Transverse colon (tissue), 4 donors: ENCODE measurements at places on chromosomes 3 and 15. TPM values are rescaled to one million over a fixed set of nuclear protein-coding genes. Genes with fewer than 3 reads are reported as not detected.

GRCh38 chr15:70289191-70289955, 191.7 kb upstream of the TLE3 start:
- no peak for DNase-seq
- no peaks in the 10 kb centered on the region for H3K4me1 ChIP-seq
- H3K27me3 ChIP-seq = no peaks in the 10 kb centered on the region
- no peaks in the 10 kb centered on the region for H3K36me3 ChIP-seq

GRCh38 chr3:114111060-114111770, 54.7 kb downstream of the QTRT2 start:
- no peak overlapping the region for H3K27ac ChIP-seq
- no peaks in the 10 kb centered on the region for H3K36me3 ChIP-seq
- no peak overlapping the region for H3K4me3 ChIP-seq
- DNase-seq = no peak
- no peaks in the 10 kb centered on the region for H3K27me3 ChIP-seq

DNA sequence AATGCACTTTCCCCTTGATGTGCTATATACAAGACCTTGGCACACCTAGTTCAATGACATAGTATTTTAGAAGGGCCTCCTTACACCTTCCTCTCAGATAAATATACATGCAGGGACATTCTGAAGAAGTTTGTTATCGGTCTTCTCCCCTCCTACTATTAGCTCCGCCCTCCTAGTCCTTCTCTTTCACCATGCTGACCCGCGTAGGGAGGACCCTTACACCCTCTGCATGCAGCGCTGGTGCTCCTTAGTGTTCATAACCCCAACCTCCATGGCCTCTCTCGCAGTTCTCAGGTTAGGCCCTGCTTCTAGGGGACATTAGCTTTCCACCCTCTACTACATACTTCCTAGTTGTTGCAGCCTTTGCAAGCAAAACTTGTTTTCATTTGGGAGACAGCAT, 146.4 kb downstream of the PGPEP1L start:
- no peaks in the 10 kb centered on the region for H3K4me1 ChIP-seq
- H3K36me3 ChIP-seq = no peaks in the 10 kb centered on the region
- H3K4me3 ChIP-seq = no peak overlapping the region
- DNase-seq = no peak

SPESP1 gene
- not detected for total RNA-seq

GRCh38 chr15:67790610-67791319, 34.5 kb upstream of the SKOR1 start:
- no peaks in the 10 kb centered on the region for H3K36me3 ChIP-seq
- H3K27me3 ChIP-seq = no peaks in the 10 kb centered on the region
- no peak for DNase-seq
- no peak overlapping the region for H3K4me3 ChIP-seq
- no peak overlapping the region for H3K27ac ChIP-seq

DNA sequence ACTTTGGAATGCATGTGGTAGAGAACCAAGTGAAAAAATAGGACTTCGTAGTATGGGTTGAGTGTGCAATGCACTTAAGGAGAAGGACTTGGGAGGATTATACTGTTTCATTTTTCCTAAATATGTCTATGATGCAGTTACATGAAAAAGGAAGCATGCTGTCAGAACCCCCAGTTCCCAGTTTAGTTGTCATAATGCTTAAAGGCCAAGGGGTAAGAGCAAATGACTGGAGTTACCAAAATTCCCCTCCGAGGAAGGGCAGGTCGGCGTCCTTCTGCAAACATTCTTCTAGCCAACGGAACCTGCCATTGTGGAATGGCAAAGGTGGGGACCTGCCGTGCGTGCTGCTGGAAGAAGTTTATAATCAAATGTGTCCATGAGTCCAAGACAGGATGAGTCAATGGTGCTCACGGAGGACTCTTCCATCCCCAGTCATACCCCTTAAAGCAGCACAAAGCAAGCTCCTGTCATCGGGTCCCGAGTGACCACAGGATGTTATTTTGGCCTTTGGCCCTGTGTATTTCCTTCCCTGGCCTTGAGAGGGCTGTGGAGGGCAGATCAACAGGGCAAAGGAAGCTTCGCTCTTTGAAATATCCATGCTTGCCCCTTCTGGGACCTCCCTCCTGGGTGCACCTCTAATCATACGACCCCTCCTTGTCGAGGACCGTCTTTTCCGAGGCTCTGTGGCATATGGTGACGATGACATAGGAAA, 93.2 kb downstream of the SLCO3A1 start:
- H3K27me3 ChIP-seq = no peaks in the 10 kb centered on the region
- H3K4me1 ChIP-seq = peaks cover 37% of the 10 kb centered on the region
- peak overlapping the region; percentile 2 for H3K27ac ChIP-seq

GRCh38 chr3:176352716-176353334, 844.5 kb downstream of the TBL1XR1 start:
- no peaks in the 10 kb centered on the region for H3K36me3 ChIP-seq
- no peak overlapping the region for H3K4me3 ChIP-seq
- no peaks in the 10 kb centered on the region for H3K27me3 ChIP-seq

DNA sequence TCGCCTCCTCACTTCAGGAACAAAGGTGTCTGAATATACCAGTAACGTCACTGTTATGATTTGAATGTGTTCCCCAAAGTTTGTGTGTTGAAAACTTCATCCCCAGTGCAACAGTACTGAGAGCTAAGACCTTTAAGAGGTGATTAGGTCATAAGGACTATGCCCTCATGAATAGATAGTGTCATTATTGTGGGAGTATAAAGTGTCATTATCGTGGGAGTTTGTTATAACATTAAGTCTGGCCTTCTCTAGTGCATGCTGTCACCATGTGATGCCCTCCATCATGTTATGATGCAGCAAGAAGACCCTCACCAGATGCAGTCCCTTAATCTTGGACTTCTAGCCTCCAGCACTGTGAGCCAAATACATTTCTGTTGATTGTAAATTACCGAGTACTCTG, 53.7 kb upstream of the TLE3 start:
- H3K4me3 ChIP-seq = no peak overlapping the region
- no peaks in the 10 kb centered on the region for H3K36me3 ChIP-seq
- no peak for DNase-seq
- H3K27ac ChIP-seq = peak overlapping the region; percentile 36
- H3K4me1 ChIP-seq = peaks cover 18% of the 10 kb centered on the region

- H3K4me3 ChIP-seq = no peak overlapping the region
- H3K27ac ChIP-seq = peak overlapping the region; percentile 41
- no peaks in the 10 kb centered on the region for H3K36me3 ChIP-seq
- H3K27me3 ChIP-seq = no peaks in the 10 kb centered on the region
- no peaks in the 10 kb centered on the region for H3K4me1 ChIP-seq
These were observed 2.6 kb upstream of the ZSCAN2 start for GRCh38 chr15:84598250-84598649.

GRCh38 chr15:27418726-27419125, 447.7 kb downstream of the GABRG3 start:
- H3K4me1 ChIP-seq = no peaks in the 10 kb centered on the region
- H3K36me3 ChIP-seq = no peaks in the 10 kb centered on the region
- no peak overlapping the region for H3K27ac ChIP-seq
- H3K27me3 ChIP-seq = no peaks in the 10 kb centered on the region
- no peak overlapping the region for H3K4me3 ChIP-seq

DNA sequence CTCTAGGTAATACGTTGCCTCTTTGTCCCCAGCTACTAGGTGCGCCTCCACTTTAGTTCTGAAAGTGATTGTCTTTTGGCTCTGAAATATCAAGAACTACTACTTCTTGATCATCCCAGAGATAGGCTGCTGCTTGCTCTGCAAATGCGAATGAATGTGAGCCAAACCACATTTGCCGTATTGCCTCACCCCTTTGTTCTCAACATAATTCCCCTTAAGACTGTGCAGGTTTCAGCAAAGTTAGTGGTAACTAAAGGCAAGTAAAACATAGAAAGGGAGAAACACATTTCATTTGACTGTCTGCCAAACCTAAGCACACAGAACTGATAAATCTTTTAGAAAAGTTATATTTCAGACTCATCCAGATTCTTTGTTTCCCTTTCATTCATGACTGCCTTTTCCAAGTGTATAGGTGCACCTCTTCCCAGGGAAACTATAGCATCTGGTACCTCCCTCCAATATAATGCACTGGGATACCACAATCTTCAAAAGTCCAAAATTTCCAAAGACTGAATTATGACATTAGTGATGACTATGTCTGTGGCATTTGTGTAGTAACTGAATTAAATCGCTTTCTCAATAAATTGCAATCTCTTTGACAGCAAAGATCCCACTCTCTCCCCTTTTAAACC, 720.6 kb upstream of the CBLB start:
- H3K27me3 ChIP-seq = no peaks in the 10 kb centered on the region
- H3K27ac ChIP-seq = no peak overlapping the region
- no peaks in the 10 kb centered on the region for H3K36me3 ChIP-seq
- DNase-seq = no peak
- H3K4me3 ChIP-seq = no peak overlapping the region
- H3K4me1 ChIP-seq = no peaks in the 10 kb centered on the region

- H3K27ac ChIP-seq = peak within 1 kb of the TSS; percentile 91
- DNase-seq = peak; percentile 69
- peak within 1 kb of the TSS; percentile 87 for H3K4me3 ChIP-seq
- peaks cover 4% of the 10 kb centered on the region for H3K4me1 ChIP-seq
- peaks cover 13% of the 10 kb centered on the region for H3K27me3 ChIP-seq
These were observed at the start of gene MB21D2 for GRCh38 chr3:192917404-192918274. TSS of gene MB21D2 (minus strand) at chr3:192917856. CDS start at chr3:192917840, 16 bp downstream.

- H3K4me1 ChIP-seq = no peaks in the 10 kb centered on the region
- DNase-seq = no peak
These were observed 143.1 kb downstream of the ARNT2 start for GRCh38 chr15:80547264-80547663.

DNA sequence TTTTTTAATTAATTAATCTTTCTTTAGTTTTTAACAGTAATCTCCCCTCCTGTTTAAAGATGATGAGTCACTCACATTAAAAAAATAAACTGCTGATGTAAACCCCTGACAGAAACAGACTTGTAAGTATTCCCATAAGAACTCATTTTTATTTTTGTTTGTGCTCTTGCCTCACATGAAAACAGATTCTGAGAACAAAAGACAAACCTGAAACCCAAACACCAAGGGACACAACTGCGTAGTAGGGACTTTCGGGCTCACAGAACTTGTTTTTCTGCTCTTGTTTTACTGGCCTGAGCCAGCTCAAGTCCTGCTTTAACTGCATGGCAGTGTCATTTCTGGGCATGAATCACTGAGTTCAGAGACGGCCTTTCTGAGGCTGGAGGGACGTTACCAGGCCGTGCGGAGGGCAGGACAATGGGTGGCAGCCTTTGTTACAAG, 600.8 kb downstream of the FOXP1 start:
- H3K4me3 ChIP-seq = no peak overlapping the region
- no peaks in the 10 kb centered on the region for H3K27me3 ChIP-seq
- no peaks in the 10 kb centered on the region for H3K36me3 ChIP-seq
- peaks cover 21% of the 10 kb centered on the region for H3K4me1 ChIP-seq
- peak overlapping the region; percentile 82 for H3K27ac ChIP-seq

- H3K4me1 ChIP-seq = no peaks in the 10 kb centered on the region
- no peak overlapping the region for H3K4me3 ChIP-seq
- DNase-seq = no peak
These were observed 11.2 kb upstream of the TBC1D5 start for GRCh38 chr3:17753632-17753992.

DNA sequence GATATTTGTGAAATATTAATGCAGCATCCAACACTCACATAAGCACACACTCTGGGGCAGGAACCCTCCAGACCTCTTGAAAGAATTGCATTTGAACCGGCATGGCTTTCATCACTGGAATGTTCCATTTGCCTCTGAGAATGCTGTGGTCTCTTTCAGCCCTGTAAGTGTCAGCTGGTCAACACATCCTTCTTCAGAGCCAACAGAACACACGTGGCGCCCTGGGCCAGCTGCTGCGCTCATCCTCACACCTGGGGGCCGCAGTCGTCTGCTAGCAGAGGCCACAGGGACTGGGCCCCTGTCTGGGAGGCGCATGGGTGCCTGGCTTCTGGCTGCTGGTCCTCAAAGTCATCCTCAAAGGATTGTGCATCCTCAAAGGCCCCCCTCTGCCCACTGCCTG, 71.4 kb upstream of the HERC1 start:
- H3K27ac ChIP-seq = no peak overlapping the region
- H3K27me3 ChIP-seq = no peaks in the 10 kb centered on the region
- no peak for DNase-seq
- no peak overlapping the region for H3K4me3 ChIP-seq
- H3K36me3 ChIP-seq = no peaks in the 10 kb centered on the region

- no peaks in the 10 kb centered on the region for H3K36me3 ChIP-seq
- DNase-seq = no peak
- H3K27ac ChIP-seq = no peak overlapping the region
- H3K4me3 ChIP-seq = peak overlapping the region; percentile 27
- H3K4me1 ChIP-seq = peaks cover 9% of the 10 kb centered on the region
These were observed 85.6 kb downstream of the MYLK start for GRCh38 chr3:123798550-123798949.

MUC20 gene
- total RNA-seq = 117 TPM

DNA sequence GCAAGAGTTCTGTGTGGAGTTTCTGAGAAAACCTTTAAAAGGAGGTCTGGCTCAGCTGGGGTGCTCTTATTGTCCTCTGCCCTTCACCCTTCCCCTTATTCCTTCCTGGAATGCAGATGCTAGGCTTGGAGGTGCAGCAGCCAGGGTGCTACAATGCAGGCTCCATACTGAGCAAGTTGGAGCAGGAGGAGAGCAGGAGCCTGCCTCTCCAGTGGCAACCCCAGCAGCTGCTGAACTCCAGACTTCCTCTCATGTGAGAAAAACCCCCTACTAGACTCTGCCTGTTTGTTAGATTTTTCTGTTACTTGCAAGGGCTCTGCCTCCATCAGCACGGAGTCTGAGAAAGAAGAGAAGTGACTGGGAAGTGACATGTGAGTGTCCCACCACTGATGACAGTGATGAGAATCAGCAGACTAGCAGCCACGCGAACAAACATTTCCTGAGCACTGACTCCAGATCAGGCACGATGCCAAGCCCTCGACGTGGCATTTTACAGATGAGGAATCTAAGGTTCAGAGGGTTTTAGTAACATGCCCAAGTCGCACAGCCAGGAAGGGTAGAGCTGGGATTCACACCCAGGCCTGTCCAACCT, 16.1 kb upstream of the RARRES1 start:
- no peak overlapping the region for H3K27ac ChIP-seq
- DNase-seq = peak; percentile 49
- no peaks in the 10 kb centered on the region for H3K27me3 ChIP-seq
- no peaks in the 10 kb centered on the region for H3K36me3 ChIP-seq
- H3K4me1 ChIP-seq = no peaks in the 10 kb centered on the region
- H3K4me3 ChIP-seq = no peak overlapping the region

ISLR2 gene
- total RNA-seq = 0.48 TPM

DNA sequence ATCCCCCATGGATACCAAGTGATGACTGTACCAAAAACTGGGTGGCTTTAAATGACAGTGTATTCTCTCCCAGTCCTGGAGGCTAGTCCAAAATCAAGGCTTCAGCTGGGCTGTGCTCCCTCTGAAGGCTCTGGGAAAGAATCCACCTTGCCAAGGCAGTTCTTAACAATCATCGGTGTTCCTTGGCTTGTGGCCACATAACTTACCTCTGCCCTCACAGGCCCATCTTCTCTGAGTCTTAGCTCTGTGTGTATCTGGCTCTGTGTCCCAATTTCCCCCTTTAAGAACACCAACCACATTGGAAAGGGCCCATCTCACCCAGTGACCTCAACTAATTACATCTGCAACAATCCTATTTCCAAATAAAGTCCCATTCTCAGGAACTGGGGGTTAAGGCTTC, 503.0 kb upstream of the PROK2 start:
- no peak for DNase-seq
- H3K27ac ChIP-seq = no peak overlapping the region
- no peak overlapping the region for H3K4me3 ChIP-seq
